ENCODE measurements at places on chromosomes 11 and 22.
A peak's percentile ranks its signal among the peaks of the same experiment; 100 is the strongest.

- DNase-seq = no peak
Measured at GRCh38 chr11:26830757-26831156, 108.9 kb upstream of the SLC5A12 start.

DNA sequence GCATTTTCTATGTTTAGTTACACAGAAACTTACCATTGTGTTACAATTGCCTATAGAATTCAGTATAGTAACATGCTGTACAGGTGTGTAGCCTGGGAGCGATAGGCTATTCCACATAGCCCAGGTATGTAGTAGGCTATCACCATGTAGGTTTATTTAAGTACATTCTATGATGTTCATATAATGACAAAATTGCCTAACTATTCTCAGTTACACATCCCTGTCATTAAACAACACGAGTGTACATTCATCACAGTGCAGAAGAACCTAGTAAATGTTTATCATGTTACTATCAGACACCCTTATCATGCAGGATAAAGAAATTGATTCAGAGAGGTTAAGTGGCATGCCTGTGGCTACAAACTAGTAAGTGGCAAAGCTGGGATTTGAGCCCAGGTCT is 28.4 kb upstream of the BMAL1 start:
- DNase-seq = no peak

DNA sequence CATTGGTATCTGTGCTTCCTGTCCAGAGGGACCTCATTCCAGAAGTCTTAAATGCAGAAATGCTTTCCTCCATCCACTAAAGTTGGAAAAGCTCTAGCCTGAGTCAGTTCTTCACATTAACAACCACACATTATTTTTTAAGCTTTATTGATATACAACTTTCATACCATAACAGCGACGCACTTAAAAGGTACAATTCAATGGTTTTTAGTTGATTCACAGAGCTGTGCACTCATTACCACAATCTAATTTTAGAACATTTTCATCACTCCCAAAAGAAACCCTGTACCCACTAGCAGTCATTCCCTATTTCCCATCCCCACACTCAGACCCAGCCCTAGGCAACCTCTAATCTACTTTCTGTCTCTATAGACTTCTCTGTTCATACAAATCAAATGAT is 27.6 kb downstream of the GALNT18 start:
- DNase-seq = no peak

DNA sequence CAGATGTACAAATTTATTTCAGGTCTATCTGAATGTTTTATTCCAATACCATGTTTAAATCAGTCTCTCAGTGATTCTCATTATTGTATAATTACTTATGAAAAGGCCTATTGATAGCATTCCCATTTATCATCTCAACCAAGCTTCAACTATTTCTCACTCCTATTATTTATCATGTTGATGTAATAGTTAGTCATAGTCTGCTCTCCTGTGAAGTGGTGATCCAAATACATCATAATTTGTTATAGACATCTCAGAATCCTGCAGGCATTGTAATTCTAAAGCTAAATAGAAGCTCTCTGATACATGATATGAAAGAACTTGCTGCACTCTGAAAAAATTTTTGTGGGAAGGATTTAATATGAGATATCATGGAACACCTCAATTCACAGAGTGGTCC is 21.8 kb upstream of the OR8G1 start:
- DNase-seq = no peak

DNA sequence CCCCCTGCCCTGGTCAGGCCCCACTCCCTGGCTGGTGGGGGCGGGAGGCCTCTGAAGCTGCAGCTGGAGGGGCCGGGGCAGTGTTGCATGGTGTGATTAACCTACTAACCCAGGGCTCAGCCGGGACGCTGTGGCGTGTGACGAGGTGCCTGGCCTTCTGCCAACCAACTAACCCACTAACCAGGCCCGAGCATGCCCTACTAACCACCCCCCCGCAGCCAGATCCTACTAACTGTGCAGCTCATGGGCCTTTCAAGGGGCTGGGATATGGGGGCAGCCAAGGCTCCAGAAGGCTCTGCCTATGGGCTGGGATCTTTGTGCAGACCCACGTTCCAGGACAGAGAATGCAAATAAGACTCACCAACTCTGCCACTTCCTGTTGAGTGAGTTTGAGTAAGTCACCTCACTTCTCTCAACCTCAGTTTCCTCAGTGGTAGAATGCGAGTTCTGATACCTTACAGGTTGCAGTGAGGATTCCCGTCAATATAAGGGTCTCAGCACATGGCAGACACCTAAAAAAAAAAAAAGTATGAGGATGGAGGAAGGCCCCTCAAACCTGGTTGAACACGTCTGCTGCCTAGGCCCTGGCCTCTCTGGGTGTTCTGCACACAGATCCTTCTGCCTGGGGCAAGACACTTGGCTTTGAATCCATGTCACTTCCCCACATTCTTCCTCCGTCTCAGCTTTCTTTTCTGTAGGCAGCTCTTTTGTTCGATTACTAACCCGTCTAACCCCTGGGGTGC is 14.1 kb downstream of the MIAT start:
- DNase-seq = peak; percentile 30

DNA sequence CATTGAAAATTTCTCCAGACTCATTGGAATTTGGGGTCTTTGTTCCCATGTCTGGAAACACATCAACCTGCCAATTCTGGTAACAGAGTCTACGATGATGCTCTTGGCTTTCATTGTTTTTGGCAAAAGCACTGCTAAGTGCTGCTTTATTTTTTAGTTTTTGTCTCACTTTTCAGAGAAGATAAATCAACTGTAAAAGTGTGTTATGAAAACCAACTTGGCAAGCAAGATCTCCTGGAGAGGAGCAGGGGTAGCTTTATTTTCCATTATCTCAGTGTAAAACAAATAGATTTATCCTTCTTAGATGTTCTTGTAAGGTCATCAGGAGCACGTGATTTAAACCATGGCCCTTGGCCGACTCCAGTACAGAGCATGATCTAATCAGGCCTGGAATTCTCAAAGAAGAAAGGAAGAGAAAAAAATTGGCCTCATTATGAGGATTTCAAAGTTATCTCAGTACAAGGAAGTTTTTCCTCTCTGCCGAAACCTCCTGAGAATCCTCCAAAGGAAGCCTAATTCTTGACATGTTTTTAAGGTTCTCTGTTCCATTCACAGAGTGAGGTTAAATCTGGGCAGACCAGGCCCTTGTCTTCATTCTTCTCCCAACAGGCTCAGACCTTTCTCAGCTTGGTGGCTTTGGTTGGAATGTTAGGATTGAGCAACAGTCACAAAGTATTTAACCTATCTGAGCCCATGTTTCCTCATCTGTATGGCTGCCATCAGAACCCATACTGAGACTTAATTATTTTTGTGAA is 16.4 kb upstream of the PAMR1 start:
- no peak for DNase-seq

GRCh38 chr22:20218326-20218872 is 49.7 kb downstream of the RTN4R start:
- DNase-seq = no peak

DNA sequence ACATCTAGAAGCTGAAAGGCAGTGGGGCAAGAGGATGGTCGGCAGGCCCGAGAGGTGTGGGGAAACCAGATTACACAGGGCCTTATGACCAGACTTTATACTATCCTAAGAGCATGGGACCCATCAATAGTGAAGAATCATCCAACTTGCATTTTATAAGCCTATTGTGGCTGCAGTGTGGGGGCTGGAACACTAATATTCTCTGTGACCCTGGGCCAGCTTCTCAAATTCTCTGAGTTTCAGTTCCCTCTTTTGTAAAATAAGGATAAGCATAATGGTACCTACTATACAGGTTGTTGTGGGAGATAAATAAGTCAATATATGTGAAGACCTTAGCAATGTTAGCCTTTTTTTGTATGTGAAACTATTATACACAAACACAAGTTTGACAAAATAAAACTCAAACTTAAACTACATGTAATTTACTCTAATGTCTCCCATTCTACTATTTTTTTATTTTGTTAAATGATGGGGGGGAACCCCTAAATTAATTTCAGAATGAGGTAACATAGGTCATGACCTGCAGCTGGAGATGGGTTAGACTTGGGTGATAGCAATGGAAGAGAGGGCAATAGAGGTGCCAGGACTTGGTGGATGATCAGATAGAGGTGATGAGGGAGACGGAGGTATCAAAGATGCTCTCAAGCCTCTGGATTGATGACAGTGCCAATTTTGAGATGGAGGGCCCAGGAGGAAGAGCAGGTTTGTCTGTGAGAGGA is 30.1 kb downstream of the SMCO4 start:
- DNase-seq = no peak

DNA sequence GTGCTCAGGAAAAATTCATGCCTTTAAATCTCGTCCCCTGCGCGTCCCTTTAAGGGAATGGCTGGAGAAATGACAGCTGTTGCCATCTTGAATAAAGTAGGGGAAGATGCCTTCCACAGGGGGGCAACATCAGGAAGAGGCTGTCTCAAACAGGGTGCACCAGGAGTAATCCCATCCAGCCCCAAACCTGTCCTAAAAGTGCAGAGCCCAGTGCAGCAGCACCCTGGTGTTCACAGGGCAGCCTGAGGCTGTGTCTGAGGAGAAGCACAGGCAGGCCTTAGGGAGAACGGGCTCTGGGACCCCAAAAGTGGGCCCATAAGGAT is 10.8 kb upstream of the C11orf96 start:
- DNase-seq = no peak

- no peak for DNase-seq
Measured at GRCh38 chr22:35618427-35619223, 1.5 kb upstream of the MB start.

DNA sequence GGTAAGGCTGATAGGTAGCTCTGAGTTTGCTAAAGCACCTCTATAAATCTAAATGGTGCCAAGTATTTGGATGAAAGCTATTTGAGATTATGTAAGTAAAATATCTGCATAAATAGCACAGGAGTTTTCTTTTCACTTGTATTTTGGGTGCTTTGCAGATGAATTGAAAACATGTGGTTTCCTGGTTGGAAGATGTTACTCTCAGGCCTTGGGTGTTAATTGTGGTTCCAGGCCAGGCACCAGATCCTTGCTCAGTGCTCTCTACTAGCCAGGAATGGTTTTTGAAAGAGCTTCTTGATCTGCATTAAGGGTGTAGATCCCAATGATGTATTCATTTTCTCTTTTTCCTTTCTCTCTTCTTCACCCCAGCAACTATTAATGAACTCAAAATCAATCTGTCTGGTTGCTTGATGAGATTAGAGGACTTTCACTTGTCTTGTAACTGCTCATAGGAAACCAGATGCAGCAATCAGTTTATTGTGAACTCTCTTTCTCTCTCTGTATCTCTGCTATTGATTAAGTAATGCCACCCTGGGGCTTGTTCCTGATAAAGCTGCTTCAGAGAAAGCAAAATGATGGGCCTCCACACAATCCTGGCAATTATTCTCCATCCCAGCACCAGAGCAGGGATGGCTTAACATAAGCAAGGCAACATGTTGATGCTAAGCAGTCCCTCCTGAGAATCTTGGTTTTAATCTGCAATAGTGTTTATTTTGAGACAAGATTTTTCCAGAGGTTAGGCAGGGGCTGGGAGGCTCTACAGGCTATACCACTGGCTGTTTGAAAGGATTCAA is 147.0 kb upstream of the NTM start:
- DNase-seq = no peak

GRCh38 chr11:28401446-28401845 is 293.3 kb downstream of the METTL15 start:
- no peak for DNase-seq

DNA sequence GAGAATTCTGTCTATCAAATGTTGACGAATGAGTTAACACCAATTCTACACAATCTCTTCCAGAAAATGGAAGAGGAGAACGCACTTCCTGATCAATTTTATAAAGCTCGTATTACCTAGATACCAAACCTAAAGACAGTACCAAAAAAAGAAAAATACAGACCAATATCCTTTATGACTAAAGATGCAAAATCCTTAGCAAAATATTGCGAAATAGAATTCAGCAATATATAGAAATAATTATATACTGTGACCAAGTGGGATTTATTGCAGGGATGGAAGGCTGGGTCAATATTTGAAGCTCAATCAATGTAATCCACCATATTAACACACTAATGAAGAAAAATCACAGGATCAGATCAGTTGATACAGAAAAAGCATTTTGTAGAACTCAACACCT is 25.6 kb downstream of the SMARCB1 start:
- DNase-seq = no peak

- no peak for DNase-seq
Measured at GRCh38 chr11:45513821-45514340, 151.5 kb downstream of the CHST1 start.

DNA sequence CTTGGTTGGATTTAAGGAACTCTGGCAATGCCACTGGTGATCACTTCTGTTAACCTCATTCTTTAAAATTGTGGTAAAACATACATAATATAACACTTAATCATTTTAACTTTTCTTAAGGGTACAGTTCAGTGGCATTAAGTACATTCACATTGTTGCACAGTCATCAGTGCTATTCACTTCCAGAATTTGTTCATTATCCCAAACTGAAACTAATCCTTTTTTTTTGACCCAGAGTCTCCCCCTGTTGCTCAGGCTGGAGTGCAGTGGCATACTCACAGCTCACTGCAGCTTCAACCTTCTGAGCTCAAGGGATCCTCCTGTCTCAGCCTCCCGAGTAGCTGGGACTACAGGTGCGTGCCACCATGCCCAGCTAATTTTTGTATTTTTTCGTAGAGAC is 10.6 kb downstream of the ELF5 start:
- no peak for DNase-seq

DNA sequence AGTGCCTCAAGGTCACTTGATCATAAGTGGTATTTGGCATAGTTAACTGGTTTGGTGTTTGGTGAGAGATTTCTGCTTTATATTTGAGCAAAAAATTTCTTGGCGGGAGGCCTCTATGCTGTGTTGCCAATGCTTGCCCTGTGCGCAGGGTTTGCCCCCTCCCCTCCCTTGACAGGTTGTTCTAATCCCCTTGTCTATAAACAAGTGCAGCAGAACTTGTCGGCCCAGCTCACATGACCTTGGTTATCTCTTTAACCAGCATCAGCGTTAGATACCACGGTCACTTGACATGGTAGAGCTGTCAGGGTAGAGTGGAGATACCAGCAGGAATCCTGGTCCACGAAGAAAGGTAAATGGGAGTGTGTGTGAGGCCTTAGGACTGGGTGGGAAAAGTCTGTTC is 35.6 kb downstream of the MARK2 start:
- DNase-seq = no peak

DNA sequence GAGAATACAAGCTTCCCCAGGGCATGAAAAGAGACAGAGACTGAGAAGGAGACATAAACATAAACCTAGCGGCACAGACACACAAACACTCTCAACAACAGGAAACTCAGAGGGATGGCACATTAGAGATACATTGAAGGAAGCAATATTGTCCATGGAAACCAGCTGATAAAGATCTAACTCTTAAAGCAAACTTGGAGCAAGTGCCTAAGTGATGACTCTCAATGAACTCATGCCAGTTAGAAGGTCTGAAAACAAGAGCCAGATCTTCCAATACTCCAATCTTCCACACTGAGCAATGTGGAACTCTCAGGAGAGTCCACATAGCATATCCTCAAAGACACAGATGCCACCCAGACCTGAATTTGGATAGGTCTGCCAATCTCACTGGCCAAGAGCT is 168.8 kb upstream of the ISX start:
- no peak for DNase-seq

DNA sequence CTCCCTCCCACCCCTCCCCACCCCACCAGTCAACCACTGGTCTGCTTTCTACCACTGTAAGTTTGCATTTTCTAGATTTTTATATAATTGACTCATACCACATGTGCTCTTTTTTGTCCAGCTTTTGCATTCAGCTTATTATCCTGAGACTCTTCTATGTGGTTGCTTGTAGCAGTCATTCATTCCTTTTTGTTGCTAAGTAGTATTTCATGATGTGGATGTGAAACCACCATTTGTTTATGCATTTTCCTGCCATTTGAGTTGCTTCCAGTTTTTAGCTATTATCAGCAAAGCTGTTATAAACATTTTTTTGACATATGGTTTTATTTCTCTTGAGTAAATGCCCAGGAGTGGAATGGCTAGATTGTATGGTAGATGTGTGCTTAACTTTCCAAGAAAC is 77.0 kb upstream of the FGF3 start:
- no peak for DNase-seq

Data from effector CD8-positive, alpha-beta T cell (primary cell).